ENCODE measurements at places on chromosomes 11 and 22.

DNA sequence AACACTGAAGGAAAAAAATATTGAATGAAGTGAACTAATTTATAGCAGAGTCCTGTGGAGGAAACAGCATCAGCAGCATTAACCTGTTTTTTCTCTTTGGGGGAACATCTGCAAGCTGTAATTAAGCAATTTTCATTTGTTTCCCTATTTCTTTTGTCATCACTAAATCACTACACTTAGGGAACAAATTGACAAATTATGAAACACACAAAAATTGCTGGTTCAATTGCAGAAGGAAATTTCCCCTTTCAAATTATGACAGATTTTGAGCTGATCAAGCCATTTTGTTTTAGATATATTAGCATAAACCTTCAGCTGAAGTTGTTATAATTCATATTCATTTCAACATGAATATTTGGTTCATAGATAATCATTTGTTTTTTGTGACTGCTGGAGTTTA lies 22.2 kb upstream of the RAG2 start:
- no peak for DNase-seq

DNA sequence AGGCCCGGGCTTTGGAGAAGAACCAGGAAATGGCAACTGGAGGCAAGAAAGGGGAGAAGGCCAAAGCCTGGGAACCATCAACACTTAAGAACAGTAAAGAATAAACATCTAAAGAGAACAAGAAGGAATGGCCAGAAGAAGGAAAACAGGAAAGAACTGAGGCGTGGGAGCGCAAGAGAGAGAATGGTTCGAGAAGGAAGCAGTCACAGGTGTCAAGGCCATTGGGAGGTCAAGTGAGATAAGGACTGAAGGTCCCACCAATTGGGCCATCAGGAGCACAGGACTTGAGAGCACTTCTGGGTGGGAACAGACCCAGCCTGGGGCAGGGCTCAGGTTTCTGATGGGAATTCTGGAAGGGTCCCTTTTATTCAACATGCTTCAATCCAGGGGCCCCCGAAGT lies 697 bp upstream of the SCGB1A1 start:
- DNase-seq, result no peak

GRCh38 chr11:83115551-83115950 lies 41.4 kb upstream of the PCF11 start:
- no peak for DNase-seq

GRCh38 chr11:45650166-45651095 lies 15.0 kb downstream of the CHST1 start:
- DNase-seq, result no peak

DNA sequence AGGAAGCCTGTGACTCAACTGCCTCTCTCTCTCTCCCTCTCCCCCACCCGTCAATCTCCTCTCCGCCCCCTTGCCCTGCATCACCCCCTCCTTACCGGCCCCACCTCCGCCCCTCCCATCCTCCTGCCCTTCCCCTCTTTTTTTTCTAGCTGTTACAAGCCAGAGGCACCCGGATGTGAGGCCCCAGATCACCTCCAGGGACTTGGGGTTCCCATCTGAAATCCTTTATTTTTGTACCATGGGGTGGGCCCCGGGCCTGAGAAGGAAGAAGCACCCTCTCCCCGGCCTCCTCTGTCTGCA lies 10.8 kb downstream of the KCTD17 start:
- DNase-seq, result no peak

DNA sequence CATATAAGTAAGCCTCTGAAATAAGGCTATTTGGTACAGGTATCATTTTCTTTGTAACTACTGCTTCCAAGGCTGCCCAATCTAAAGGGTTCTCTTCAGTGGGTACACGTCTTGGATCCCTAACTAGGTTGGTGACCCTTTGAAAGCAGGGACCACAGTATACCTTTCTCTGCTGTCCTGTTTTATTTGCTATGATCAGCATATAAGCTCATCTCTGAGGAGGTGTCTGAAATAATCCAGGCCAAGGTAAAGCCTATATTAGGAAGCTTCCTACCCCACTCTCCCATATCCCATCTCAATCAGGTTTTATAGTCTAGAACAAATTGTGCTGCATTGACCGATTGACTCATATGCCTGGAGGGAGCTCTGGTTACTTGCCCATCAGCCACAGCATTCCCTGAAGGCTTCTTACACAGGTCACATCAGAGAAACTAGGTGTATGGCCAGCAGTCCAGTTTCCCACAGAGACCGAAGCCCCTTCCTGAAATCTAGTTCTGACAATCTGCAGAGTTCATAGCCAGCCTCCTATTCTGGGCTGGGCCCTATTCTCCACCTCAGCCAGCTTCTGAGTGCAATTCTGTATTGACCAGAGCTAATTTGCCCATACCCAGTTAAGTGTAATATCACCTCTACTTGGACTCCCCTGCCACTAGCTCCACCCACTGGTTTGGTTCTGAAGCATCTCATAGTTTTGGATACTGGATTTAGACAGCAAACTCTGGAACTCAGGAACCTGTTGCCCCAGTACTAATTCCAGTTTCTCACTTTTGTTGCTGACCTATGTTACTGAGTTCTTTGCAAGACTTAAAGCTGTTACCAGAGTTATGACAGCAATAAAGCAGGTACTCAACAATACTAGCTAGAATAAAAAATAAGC lies 62.1 kb upstream of the ARHGAP20 start:
- DNase-seq, result no peak

DNA sequence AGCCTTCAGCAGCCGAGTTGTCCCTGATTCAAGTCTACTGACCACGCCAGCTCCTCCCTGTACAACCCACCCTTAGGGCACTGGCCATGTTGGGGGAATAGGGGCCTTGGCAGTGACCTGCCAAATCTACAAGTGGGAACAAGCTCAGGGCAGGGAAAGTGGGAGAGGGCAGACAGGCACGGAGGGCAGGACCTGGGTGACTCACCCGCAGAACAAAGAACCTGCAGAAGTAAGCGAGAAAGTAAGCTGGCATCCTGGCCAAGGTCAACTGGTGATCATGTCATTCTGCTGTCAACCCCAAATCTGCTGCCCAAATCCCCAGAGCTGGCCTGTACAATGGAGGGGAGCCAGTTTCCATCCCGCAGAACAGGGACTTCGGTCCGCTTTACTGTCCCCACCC lies 7.9 kb upstream of the SCGB1A1 start:
- DNase-seq, result no peak

GRCh38 chr11:2190657-2191471 lies 19.2 kb upstream of the TH start:
- no peak for DNase-seq
